CD4-positive, alpha-beta memory T cell (primary cell): ENCODE measurements at places on chromosomes 12 and 14.

- no peak for DNase-seq
These were observed 18.7 kb upstream of the FBRSL1 start for GRCh38 chr12:132471011-132471857.

- DNase-seq = no peak
These were observed 2.3 kb downstream of the MARS1 start for GRCh38 chr12:57490126-57490525.

DNA sequence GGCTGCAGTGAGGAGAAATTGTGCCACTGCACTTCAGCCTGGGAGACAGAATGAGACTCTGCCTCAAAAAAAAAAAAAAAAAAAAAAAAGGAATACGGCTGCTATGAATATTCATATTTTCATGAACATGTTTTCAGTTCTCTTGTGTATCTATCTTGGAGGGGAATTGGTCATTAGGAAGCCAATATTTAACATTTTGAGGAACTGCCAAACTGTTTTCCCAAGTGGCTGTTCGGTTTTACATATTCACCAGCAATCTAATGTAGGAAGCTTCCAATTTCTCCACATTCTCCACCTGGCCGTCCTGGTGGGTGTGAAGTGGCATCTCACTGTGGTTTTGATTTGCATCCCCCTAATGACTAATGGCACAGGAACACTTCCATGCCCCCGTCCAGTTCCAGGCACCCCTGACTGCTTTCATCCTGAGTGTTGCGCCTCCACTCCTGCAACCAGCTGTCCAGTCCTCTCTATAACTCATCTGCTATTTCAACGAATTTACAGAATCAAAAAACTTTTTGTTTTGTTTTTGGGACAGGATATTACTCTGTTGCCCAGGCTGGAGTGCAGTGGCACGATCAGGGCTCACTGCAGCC is 5.7 kb downstream of the STXBP6 start:
- no peak for DNase-seq

- DNase-seq = no peak
These were observed 653.9 kb upstream of the TBX3 start for GRCh38 chr12:115337693-115338543.

GRCh38 chr12:85825746-85826145 is 10.5 kb downstream of the RASSF9 start:
- DNase-seq = no peak

DNA sequence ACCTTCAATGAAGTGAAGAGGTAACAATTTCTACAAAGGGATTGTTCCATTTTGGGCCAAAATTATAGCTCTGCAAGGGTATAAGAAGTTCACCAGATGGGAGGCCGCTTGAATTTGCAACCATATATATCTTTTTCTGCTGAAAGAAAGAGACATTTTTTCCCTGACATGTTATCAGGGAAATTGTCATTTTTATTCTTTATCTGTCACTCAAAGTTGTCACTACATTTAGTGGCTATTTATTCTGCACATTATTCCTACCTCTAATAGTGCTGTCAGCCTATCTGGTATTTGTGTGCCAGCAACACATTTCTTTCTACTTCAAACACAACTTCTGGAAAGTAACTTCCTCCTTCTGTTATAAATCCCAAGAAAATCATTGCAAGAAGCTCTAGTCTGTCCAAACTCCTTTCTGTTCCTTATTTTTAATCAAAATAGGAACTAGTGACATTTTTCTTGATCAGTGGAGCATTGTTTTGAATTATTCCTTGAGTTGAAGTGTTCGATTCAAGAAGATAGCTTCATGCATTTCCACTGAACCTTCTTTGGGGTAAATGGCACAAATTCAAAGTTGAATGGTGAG is 137.9 kb upstream of the ATP2B1 start:
- no peak for DNase-seq

GRCh38 chr14:97603201-97603600 is 806.0 kb downstream of the VRK1 start:
- DNase-seq = no peak

GRCh38 chr14:81007131-81007530 is 51.7 kb downstream of the TSHR start:
- DNase-seq = no peak

DNA sequence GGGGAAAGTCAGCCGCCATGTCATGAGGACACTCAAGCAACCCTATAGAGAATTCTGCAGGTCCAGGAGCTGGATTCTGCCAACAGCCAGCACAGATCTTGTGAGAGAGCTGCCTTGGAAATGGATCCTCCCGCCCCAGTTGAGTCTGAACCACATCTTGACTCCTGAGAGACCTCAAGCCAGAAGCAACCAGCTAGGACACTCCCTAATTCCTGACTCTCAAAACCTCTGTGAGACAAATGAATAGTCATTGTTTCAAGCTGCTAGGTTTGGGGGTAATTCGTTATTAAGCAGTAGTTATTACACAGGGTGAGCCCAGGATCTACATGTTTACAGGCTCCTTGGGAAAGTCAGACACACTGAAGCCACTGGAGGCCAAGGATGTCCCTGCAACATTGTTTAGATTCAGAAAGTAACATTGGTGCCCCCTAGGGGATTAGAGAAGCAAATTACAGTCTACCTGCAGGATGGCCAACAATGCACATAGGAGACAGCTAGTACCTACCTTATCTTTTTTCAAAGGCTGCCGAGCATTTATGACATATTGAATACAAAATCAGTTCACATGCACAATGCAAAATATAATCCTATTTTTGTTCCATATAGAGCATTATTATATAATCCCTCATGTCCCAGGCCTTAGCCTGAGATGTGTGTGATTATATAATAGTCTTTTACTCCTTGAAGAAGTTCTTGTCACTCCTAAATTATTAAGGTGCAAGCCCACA is 57.9 kb upstream of the FICD start:
- DNase-seq = no peak

- DNase-seq = no peak
These were observed 124.9 kb downstream of the DERA start for GRCh38 chr12:16036073-16036472.

DNA sequence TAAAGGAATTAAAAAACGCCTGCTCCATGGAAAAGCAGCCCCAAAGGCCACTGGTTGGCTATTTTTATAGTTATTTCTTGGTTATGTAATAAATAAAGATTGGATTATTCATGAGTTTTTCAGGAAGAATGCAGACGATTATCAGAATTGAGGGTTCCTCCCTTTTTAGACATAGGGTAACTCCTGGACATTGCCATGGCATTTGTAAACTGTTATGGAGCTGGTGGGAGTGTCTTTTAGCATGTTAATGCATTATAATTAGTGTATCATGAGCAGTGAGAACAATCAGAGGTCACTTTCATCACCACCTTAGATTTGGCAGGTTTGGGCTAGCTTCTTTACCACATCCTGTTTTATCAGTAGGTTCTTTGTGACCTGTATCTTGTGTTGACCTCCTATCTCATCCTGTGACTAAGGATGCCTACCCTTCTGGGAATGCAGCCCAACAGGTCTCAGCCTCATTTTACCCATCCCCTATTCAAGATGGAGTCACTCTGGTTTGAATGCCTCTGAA is 728.7 kb downstream of the GALC start:
- no peak for DNase-seq

DNA sequence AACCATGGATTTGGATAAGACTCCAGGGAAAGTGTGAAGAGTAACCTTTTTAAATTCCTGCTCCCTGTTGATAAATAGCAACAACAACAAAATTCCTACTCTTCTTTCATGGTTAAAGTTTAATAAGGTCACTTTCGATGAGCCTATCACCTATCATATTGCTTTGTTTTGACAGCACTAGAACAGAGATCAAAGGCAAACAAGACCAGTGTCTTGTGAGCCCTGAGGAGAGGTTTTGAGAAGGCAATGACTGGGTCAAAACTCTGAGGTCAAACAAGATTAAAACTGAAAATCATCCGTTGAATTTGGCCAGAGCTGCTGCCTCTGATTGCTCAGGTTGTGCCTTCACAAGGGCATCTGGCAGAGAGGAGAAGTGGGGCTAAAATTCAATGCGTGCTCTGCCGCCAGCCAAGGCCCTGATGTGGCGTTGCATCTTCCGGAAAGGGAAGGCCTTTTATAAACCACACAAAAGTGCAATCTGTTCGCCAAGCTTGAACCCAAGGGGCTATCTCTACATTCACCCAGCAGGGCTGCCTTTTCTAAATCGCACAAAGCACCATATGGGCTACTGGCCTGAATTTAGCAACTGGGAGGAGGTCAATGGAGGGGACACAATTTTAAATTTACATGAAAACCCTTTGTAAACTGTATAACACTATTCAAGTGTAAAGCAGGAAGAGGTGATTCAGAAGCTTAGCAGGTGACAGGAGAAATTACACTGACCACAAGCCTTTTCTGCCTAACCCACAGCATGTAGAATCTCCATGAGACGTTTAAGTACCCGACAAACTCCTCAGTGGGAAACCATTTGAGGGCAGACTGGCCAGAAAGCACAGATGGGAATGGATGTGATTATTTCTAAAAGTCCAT is 140.8 kb downstream of the DAD1 start:
- no peak for DNase-seq

- DNase-seq = no peak
These were observed 25.4 kb downstream of the HSPB8 start for GRCh38 chr12:119204131-119204530.

DNA sequence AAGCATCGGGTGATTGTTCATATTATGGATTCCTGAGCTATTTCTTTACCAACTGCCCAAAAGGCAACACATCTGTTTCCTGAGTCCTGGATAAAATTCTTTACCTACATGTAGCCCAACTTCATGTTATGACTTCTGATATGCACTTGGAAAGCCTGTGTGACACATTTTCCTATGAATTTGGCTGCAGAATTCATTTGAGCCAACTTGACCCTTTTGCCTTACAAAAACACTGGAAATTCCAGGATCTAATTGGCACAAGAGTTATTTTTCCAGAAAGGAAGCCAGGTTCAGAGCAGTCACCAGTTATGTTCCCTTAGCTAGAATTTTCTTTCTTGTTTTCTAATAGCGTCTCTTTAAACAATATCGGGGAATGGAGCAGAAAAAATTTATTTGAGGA is 202.5 kb upstream of the LRIG3 start:
- no peak for DNase-seq

- DNase-seq = no peak
These were observed 144.6 kb downstream of the RAD51B start for GRCh38 chr14:67963960-67964812.

- DNase-seq = no peak
These were observed 586.6 kb upstream of the NOVA1 start for GRCh38 chr14:27184427-27184826.

DNA sequence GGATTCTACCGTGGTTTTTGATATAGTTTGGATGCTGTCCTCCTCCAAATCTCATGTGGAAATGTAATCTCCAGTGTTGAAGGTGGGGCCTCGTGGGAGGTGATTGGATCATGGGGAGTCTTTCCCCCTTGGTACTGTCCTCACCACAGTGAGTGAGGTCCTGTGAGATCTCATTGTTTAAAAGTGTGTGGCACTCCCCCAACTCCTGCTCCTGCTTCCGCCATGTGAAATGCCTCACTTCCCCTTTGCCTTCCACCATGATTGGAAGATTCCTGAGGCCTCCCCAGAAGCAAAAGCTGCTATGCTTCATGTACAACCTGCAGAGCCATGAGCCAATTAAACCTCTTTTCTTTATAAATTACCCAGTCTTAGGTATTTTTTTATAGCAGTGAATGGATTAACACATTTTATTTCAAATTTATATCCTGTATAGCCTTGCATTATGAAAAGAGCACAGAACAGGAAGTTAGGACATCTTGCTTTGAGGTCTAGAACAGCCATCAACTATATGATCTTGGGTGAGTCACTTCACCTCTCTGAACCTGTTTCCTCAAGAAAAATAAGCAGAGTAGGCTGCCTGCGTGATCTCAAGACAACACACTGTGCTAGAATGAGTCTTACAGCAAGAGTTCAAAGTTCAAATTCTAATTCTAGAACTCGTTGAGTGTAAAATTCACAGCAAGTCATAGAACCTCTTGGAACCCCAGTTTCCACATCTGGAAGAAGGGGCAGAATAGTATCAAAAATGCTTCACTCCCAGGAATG is 160.9 kb upstream of the EEA1 start:
- DNase-seq = no peak

DNA sequence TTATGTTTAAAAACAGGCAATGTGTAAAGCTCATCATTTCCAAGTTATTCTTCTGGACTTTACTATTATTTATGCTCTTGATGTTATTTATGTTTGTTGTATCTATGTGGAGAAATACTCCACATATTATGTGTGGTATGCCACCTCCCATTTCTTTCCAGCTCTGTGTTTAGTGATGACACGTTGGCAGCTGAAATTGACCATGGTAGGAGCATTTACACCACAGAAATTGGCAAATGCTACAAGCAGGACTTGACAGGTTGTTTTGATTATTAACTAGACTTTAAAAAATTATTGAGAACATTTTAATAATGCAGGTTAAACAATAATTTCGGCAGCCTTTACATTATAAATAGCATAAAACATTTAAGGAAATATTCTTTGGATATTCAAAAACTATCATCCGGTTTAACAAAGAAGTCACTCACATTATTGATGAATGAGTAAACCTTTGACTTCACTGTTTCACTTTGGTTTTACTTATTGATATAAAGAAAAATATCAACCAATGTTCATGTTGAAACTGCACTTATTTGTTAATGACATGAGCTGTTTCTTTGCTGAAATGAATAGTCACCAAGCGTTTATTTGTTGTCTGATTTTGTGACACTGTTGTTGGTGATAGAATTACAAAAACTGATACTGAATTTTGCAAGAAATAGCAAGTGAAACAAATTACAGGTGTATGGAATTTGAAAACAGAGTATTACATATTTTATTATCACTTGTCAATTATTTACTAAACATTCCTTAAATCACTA is 76.8 kb downstream of the HMGA2 start:
- DNase-seq = no peak
